ENCODE measurements at places on chromosomes 7 and 10. TPM values are rescaled to one million over a fixed set of nuclear protein-coding genes. Genes with fewer than 3 reads are reported as not detected.

The IQUB gene
- 0.54 TPM for total RNA-seq

The MRPS16 gene
- 106 TPM for total RNA-seq

The RBP3 gene
- total RNA-seq: not detected

The SFTPA1 gene
- 0.24 TPM for total RNA-seq

The PTN gene
- total RNA-seq: 21.6 TPM

The ANKIB1 gene
- total RNA-seq: 34.6 TPM

The GBX1 gene
- 2.4 TPM for total RNA-seq

The TWNK gene
- 6.6 TPM for total RNA-seq

The NFKB2 gene
- total RNA-seq: 15.1 TPM

The KIAA1217 gene
- 45.0 TPM for total RNA-seq

The SUN3 gene
- not detected for total RNA-seq

The ADIRF gene
- 54.6 TPM for total RNA-seq

The CRYGN gene
- total RNA-seq: not detected

DNA sequence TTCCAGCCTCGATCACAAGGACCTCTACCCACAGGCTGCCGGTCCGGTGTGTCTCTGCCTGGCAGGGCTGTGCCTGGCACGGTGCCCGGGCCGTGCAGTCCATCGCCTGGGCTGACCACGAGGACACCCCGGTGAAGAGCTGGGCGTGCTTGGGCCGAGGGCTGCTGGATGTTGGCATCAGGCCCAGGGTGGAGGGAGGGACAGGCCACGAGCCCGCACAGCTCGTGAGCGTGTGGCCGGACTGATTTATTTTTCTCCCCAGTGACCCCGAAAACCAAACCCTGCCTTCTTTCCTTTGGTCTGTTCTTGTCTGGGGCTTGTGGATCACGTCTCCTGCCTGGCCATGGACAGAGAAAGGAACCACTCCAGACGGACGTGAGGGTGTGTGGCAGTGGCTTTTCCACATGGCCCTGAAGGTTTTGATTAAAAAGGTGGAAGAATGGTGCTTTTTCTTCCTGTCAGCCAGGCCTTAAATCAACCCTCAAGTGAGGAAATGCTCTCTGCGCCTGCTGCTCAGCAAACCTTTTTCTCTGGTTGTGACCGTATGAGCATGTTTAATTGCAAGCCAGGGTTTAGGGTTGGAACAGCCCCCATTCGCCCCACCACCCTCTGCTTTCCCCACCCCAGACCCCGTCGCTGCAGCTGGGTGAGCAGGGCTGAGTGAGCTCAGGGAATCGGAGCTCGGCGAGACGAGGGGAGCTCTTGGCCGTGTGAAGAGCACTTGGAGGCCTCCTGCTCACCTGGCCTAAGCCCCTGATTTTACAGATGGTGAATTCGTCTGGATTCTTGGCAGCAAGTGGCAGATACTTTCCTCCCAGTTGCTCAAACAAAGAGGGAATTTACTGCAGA lies 130.1 kb downstream of the RGS10 start:
- peak; percentile 85 for DNase-seq

- peak; percentile 91 for DNase-seq
These were observed at the start of gene ZNF467 for GRCh38 chr7:149773446-149774236. Gene ZNF467 (minus strand): TSS chr7:149773588. CDS start chr7:149771032, 2,556 bp downstream.

DNA sequence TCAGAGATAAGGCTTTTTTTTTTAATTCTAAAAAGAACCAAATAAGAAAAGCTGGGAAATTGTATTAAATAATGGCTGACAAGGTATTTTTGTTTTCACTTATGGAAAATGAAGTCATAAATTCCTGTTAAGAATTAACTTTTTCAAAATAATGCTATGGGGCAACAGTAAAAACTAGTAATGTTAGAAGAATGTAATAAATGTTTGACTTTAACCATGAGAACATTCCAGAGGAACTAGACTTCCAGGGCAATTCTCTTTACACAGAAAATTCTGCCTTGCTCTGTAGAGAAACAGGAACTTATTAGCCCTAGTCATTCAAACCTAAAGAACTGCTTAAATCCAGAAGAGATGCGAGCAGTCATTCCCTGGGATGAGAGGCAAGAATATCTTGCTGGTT lies 571.1 kb downstream of the IPMK start:
- DNase-seq: no peak

GRCh38 chr10:97532935-97533671 lies 34.4 kb downstream of the UBTD1 start:
- DNase-seq: no peak

DNA sequence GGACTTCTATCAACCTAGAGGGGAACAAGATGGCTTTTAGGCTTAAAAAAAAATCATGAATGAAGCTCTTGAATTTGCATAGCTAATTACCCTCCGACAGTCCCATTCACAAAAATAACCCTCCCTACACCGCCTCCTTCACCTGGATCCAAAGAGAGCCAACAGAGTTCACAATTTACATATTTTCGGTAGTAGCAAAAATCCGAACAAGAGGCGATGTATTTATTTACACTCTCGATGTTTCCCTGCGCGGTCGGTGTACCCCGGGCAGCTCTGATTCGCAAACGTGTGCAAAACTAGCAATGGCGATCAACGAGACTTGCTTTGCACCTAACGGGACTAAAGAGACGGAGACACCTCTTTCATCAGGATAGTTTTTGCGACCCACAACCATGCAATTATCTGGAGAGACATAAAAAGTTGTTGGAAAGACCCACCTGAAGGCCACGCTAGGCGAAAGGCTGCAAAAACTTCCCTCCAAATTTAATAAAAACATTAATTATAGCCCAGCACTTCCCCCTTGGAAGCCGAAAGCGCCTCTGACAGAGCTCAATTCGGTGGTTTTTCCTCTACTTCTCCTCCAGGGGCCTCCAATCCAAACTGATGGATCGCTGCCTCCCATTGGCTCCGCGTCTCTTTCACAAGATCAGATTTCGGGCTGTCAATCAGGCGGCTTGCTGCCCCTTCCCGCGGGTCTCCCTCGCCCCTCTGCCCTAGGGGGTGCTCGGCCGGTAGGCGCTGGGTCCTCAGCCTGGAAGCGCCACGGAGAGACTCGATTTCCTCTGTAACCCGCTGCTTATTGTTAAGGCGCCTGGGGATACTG lies at the start of gene ETV1:
TSS of gene ETV1 (minus strand) at position 541 of the 823 bp plus-strand sequence. CDS start 614 bp downstream, outside the sequence.
- peak; percentile 81 for DNase-seq

GRCh38 chr10:89203237-89203636 lies 3.9 kb downstream of the CH25H start:
- no peak for DNase-seq

GRCh38 chr10:85524001-85524666 lies 842.5 kb downstream of the GRID1 start:
- no peak for DNase-seq

- DNase-seq: no peak
These were observed 264.4 kb downstream of the THSD7A start for GRCh38 chr7:11567571-11567970.

DNA sequence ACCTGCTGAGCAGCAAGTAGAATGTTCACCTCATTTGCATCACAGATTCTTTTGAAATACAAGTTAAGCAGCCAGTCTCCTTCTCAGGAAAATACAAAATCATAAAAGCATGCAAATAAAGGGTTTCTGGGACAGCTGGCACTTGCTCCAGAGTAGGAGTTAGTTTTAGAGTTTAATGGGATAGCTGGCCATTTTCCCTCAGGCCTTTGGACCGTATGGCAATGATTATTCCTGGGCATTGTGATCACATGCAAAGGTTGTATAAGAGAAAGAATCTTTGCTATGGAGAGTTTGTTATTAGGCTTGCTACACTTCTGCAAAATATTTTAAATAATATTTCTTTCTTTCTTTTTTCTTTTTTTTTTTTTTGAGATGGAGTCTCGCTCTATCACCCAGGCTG lies 240.8 kb downstream of the CDK14 start:
- no peak for DNase-seq

GRCh38 chr10:100882671-100883311 lies 30.0 kb upstream of the SLF2 start:
- peak; percentile 60 for DNase-seq

- DNase-seq: no peak
These were observed 24.3 kb downstream of the TES start for GRCh38 chr7:116234517-116235200.

- no peak for DNase-seq
These were observed 81.5 kb downstream of the LYZL1 start for GRCh38 chr10:29370097-29371092.

DNA sequence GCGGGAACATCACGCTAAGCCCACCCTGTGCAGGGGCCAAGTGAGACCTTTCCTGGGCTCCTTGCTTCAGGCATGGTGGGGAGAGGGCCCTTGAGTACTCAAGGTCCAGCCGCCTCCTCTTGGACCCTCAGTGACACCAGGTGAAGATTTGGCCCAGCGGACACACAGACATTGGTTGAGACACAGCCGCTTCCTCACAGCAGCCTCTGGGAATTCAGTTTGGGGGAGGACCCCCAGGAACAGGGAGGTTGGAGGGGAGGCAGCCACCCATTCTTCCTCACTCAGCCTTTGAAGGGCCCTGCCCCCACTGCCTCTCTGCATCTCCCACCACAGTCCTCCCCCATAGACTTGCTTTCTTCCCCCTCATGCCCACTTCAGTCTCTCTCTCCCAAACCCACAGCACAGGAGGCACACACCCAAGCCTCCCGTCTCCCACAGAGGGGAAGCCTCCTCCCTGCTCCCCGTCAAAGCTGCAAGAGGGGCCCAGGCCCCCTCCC lies 31.9 kb downstream of the ANXA8 start:
- DNase-seq: peak; percentile 68

- DNase-seq: no peak
These were observed 4.7 kb upstream of the EFCAB10 start for GRCh38 chr7:105585850-105586500.

GRCh38 chr10:123259791-123260190 lies 105.6 kb downstream of the BUB3 start:
- DNase-seq: no peak

GRCh38 chr10:77577666-77578229 lies 59.9 kb downstream of the KCNMA1 start:
- DNase-seq: no peak

GRCh38 chr10:69862882-69863530 lies 61.3 kb downstream of the COL13A1 start:
- no peak for DNase-seq

DNA sequence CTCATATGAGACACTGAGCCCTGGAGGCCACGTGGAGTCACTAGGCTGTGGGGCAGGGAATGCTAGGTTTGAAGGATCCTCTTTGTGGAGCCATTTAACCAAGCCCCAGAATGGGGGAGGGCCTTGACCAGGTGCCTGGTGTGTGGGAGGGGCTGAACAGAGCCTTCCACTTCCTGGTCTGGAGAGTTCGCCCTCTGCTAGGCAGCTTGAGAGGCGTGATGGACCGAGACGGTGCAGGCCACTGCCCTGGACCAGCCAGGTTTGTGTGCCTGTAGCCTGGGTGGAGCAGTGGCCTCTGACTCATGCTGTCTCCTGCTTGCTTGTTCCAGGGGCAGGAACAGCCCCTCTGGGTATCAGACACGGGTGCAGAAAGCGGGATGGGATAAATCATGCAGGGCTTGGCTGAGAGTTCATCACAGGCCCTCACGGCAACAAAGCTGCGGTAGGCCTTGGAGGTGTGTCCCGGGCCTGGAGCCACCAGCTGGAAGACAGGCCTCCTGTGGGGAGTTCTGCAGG lies 27.4 kb downstream of the ADAMTS14 start:
- DNase-seq: no peak

DNA sequence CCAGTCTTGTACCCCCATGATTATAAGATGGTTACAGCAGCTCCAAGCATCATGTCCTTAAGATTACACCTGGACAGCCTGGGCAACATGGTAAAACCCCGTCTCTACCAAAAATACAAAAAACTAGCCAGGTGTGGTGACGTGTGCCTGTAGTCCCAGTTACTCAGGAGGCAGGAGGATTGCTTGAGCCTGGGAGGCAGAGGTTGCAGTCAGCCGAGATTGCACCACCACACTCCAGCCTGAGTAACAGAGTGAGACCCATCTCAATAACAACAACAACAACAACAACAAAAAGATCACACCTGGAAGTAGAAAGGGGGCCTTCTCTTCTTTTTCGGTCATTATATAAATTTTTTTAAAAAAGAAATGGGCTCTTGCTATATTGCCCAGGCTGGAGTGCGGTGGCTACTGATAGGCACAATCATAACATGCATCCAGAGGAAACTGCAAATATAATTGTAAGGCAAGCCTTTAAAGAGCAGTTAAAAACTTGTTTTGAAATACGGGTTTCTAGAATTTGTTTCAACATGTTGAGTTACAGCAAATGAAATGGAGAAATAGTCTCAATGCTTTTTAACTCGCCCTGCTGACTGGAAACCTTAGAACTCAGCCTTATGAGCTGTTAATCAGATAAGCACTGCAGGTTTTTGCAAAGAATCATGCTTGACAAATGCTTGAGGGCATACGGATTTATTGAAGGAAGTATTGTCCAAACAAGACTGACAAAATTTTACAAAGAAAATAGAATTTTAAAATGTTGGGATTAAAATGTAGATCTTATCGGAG lies 4.7 kb upstream of the ENTPD7 start:
- DNase-seq: no peak

GRCh38 chr10:71577345-71577744 lies 142.2 kb downstream of the C10orf105 start:
- DNase-seq: no peak

DNA sequence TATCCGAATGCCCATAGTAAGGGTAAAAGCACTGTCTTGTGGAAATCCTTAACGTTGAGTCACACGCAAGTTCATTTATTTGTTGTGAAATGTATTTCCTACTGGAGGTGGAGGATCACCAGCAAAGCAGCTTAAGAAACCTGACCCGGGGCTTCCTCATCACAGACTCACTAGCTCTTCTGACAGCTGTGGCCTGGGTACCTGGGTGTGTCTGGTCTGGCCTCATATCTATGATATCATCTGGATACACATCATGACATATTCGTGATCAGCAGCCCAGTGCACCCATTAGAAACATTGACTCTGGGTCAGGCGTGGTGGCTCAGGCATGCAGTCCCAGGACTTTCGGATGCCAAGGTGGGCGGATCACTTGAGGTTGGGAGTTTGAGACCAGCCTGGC lies 8.8 kb downstream of the DRGX start:
- no peak for DNase-seq

DNA sequence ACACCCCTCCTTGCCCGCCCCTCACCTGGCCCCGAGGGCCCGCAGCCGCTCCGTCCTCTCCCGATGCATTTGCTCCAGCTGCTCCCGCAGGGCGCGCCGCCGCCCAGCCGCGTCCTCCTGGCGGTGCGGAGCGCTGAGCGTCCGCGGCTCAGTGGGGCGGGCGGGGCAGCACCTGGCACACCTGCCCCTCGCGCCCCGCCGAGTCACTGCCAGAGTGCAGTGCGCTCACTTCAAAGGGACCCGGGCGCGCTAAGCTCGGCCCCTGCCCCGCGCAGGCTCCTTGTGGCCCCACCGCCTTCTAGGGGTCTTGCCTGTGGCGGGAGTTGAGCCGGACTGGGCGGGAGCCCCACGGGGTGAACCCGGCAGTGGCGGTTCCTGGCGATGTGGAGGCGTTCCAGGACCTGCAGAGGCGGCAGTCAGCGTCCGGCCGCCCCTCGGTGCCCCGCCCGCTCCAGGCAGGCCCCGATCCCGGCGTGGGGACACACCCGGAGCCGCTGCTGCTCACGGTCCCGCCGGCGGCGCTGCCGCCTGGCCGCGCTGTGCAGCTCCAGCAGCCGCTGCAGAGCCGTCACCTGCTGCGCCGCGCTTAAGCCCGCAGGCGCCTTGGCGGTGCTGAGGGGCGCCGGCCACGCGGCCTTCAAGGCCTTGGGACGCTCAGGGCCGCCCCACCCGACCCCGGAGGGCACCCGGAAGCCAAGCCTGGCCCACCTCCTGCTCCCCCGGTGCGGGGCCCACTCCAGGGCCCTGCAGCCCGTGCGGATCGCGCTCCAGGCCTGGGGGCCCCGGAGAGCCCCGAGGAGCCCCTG lies 6.7 kb downstream of the ATP6V1F start:
- no peak for DNase-seq

- no peak for DNase-seq
These were observed 501.5 kb downstream of the ARL4A start for GRCh38 chr7:13188922-13189321.

GRCh38 chr10:76291175-76291574 lies 859.8 kb downstream of the LRMDA start:
- no peak for DNase-seq

Measured in Right ventricle myocardium inferior (tissue), 1 donor.